ENCODE measurements at places on chromosomes 5 and 9.

DNA sequence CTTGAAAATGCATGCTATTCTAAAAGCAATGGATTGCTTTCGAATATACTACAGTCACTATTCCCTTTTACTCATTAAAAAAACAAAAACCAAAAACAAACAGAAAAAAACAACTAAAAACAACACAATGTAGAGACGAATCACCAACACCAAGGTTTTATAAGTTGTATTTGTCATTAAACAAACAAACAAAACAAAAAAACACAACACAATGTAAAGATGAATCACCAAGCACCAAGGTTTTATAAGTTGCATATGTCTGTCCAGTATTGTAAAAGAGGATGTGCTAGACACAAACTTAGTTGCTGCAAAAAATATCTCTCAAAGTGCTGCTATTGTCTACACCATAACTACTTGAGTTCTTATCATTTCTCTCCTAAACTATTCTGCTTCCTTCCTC lies 1269.2 kb downstream of the EFNA5 start:
- no peak for DNase-seq

DNA sequence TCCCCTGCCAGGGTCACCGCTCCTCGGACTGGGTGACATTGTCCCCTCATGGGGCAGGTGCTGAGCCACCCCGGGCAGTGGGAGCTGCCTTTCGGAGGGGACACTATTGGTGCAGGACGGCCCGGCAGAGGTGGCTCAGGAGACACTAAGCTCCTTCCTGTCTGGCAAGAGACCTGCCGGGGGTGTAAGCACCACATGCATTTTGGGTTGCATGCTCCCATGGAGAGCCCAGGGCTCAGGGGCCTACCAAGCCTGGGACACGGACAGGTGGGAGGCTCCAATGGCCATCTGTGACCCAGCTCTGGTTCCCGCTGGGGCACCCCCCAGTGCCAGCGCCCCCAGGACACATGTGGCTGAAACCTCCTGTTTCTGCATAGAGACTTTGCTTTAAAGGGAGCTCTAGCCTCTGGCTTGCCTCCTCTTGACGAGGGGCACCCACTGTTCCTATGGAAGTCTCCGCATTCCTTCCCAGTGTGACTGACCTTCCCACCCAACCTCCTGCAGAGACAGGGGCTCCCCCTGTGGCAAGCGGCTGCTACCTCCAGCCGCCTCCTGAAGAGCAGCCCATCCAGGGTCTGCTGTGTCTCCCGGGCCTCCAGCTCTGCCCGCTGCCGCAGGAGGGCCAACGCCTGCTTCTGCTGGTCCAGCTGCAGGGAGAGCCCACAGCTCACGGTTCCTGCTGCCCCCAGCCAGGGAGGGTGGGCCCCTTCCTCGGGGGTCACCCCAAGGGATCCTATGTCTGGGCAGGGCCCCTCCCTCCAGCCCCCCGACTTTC lies 28.1 kb downstream of the CCDC187 start:
- DNase-seq = no peak

- no peak for DNase-seq
Measured at GRCh38 chr9:17293685-17294084, 158.8 kb downstream of the CNTLN start.

- DNase-seq = no peak
Measured at GRCh38 chr9:136900988-136901515, 14.7 kb downstream of the TRAF2 start.

GRCh38 chr9:37399336-37399735 lies 23.2 kb upstream of the GRHPR start:
- DNase-seq = no peak
